Stimulated activated CD4-positive, alpha-beta T cell treated with anti-CD3 and anti-CD28 coated beads, Interleukin-1b, Interleukin-23, amount 100 ng/mL, for 24 hours (primary cell): ENCODE measurements at places on chromosomes 5 and 9.

DNA sequence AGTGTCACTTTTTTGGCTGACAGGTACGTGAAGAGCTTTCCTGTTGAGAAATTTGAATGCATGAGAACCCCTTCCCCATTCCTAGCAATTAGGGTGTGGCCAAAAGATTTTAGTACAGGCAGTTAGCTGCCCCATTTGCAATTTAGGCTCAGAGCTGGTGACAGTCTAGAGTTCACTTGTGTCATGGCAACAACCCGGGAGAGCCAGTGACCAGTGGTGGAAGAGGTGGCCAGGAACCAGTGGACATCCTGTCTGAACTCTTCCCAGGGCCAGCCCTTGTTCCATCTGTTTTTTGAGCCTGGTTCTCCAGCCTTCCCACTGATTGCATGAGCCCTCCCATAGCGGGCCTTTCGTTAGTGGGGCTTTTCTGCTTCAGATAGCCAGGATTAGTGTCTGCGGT is 2.5 kb upstream of the NEUROG1 start:
- no peak for DNase-seq

- DNase-seq: no peak
Observed at GRCh38 chr5:370959-371810, 49.7 kb downstream of the AHRR start.

DNA sequence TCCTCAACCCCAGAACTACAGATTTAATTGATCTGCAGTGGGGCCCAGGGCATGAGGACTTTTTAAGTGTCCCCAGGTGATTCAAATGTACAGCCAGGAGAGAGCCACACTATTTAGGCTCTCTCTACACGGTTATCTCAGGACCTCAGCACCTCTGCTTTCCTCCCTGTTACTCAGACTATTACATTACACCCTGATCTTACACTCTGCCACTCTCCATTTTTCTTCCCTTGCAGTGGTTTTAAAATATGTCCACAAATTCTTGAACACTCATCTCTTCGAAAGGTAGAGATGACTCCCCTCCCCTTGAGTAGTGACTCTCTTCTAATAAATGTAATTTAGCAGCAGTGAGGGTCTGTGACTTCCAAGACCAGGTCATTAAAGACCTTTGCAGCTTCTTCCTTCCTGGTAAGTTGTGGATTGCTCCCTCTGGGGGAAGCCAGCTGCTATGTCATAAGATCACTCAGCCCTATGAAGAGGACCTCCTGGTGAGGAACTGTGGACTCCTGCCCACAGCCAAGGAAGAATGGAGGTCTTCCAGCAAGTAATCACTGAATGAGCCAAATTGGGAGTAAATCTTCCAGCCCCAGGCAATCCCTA is 87.5 kb upstream of the SSBP2 start:
- no peak for DNase-seq

- no peak for DNase-seq
Observed at GRCh38 chr5:122586351-122586750, 188.5 kb upstream of the SNX2 start.

- no peak for DNase-seq
Observed at GRCh38 chr9:136694163-136694871, 7.1 kb upstream of the AGPAT2 start.

DNA sequence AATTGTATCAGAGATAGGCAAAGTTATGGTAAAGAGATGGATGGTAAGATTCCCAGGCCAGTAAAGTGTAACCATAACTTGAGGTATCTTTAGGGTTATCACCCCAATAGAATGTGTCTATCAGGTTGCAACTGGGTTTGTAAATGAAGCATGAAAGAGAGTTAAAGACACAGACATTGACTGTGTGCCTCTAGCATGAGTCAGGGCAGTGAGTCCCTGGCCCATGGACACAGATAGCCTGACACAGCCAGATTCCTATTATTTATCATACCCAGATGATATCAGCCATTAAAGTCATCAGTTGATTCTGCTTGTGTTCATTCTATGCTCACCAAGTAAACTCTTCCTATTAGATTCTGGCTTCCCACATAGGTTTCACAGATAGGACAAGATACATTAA is 33.5 kb upstream of the SNAPC3 start:
- DNase-seq: no peak

- DNase-seq: no peak
Observed at GRCh38 chr5:32523625-32524024, 61.7 kb upstream of the SUB1 start.
